ENCODE measurements at places on chromosomes 5 and 9.

DNA sequence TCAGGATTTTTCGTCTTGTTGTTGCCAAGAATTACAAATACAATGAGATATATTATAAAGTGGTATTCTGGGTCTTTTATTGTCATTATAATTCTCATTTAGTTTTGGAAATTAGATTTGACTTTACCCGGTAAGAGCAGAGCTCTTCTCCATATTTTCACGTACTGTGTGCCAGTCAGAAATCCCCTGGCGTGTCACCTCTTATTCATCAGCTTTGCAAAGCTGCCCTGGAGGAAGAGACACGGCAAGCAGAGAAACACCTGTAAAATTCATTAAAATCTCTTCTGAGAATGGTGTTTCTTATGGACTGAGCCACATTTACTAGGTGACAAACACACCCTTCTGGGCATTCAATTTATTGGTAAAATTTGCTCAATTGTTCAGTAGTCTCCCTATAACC lies 440.4 kb downstream of the HINT1 start:
- DNase-seq: no peak

DNA sequence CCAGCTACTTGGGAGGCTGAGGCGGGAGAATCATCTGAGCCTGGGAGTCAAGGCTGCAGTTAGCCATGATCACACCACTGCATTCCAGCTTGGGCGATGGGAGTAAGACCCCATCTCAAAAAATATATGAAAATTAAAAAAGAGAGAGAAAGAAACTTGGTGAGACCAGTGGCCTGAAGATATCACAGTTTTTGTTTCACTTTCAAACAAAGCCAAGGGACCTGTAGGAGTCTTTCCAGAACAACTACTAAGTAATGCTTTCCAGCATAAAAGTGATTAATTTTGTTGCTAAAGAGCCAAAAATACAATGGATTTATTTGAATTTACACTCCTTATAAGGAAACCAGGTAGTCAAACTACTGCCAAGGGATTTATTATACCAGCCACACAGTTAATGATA lies 23.5 kb downstream of the GKAP1 start:
- DNase-seq: no peak

- no peak for DNase-seq
Measured at GRCh38 chr9:127485995-127486394, 34.7 kb downstream of the LRSAM1 start.

GRCh38 chr5:3595006-3595961 lies at the start of gene IRX1:
Gene IRX1 (plus strand): TSS chr5:3595832. CDS start chr5:3596106, 274 bp downstream.
- DNase-seq: no peak

DNA sequence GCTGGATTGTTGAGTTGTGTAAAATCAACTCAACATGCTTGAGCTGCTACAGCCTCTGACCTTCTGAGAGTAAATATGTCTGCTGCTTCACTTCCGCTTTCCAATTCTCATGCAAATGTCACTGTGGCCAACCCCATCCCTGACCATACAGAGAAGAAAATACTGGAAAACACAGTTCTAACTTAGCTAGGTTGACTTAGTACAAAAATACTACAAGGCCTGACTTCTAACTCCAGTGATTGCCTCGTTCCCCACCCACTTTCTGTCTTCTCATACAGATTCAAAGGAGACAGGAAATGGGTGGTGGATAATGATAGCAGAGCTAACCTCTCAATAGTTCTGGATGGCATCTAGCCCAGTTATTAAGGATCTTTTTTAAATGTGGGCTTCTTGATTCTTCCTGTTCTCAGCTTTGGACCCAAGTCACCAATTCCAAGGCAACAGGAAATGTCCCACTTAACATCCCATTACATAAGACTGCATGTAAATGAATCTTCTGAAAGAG lies 226.6 kb upstream of the SLC24A2 start:
- DNase-seq: no peak

DNA sequence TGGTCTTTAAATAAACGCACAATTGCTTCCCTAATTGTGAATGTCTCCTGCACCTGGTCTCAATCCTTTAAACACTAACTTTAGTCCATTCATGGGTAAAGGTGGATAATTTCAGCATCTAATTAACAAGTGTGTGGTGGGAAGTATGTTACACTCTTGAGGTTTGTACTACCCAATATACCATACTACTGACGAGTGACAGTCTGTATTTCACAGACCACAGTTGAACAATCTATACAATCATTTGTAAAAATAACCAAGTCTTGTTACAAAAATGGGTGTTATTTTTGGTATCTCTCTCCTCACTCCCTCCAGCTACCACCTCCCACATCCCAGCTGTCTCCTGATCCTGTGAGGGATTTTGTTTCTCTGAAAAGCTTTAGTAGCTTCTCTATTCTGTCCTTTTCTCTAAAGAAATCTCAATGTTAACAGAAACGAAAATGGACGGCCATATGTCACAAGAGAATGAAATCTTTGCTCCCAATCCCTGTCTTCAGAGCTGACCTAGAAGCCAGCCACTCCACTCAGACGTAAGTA lies 62.3 kb upstream of the ZNF366 start:
- DNase-seq: no peak

GRCh38 chr9:93644397-93645088 lies 68.2 kb downstream of the PHF2 start:
- DNase-seq: no peak

GRCh38 chr9:86093788-86094555 lies 5.4 kb downstream of the GOLM1 start:
- DNase-seq: no peak

DNA sequence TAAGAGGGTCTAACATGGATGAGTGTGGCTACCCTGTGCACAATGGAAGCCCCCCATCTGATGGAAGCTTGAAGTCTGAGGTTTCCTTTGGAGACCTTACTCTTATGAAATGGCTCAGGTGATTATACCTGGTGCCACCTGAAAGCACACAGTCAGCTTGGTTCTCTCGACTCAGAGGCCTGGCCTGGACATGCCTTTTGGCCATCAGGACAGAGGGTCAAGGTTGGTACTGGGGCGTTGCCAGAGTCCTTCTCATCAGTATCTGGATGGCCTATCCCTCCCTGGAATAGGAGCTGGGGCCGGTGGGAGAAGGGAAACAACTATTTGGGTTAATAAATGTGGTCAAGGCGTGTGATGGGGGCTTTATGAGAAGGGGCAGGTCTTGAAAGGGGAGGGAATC lies 48.9 kb downstream of the COL27A1 start:
- no peak for DNase-seq

DNA sequence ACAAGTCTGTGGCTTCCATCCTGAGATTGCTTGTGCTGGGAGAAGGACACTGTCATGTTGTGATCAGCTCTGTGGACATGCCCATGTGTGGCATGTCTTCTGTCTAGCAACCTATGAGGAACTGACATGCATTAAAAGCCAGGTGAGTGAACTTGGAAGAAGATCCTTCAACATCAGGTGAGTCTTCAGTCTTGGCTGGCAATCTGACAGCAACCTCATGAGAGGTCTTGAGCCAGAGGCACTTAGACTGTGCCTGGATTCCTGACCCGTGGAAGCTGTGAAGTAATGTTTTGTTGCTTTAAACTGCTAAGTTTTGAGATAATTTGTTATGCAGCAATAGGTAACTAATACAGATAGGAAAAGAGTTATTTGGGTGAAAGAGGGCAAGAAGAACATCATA lies 6.8 kb upstream of the TCERG1 start:
- DNase-seq: no peak

GRCh38 chr9:86459191-86459590 lies 105.0 kb upstream of the TUT7 start:
- DNase-seq: no peak

DNA sequence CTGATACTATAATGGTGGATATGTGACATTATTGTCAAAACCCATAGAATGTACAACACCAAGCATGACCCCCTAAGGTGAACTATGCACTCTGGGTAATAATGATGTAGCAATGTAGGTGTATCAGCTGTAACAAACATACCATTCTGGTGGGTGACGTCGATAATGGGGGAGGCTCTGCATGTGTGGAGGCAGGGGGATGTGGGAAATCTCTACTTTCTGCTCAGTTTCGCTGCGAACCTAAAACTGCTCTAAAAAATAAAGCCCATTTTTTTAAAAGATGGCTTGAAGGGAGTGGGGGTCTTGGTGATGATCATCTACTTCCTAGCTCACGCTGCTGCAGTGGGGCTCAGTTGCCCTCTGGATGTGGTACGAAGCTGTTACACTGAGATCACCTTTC lies 51.1 kb downstream of the RASGEF1C start:
- no peak for DNase-seq

DNA sequence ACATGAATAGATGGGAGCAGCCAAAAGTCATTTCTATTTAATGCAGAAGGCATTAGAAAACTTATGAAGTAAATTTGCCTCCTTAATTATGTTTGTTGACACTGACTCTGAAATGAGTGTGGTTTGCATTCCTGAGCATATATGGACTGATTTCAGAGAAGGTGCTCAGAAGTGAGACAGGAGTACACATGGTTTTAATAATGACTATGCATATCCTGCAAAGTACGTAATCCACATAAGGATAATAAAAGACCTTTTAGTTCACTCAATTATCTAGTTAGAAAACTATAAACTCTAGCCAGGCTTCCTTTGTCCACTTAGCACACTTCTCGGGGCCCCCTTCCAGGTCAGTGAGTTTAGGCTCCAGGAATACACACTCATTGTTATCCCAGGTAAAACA lies 75.7 kb upstream of the SNX2 start:
- no peak for DNase-seq

Data from stimulated activated CD4-positive, alpha-beta T cell treated with anti-CD3 and anti-CD28 coated beads, Interleukin-2, amount 100 ng/mL, for 24 hours (primary cell).